ENCODE measurements at places on chromosomes 1 and 21.
A peak's percentile ranks its signal among the peaks of the same experiment; 100 is the strongest.

GRCh38 chr1:209747580-209748262 is 8.1 kb upstream of the TRAF3IP3 start:
- no peak for DNase-seq

GRCh38 chr21:40717028-40717427 is 129.9 kb downstream of the DSCAM start:
- no peak for DNase-seq

DNA sequence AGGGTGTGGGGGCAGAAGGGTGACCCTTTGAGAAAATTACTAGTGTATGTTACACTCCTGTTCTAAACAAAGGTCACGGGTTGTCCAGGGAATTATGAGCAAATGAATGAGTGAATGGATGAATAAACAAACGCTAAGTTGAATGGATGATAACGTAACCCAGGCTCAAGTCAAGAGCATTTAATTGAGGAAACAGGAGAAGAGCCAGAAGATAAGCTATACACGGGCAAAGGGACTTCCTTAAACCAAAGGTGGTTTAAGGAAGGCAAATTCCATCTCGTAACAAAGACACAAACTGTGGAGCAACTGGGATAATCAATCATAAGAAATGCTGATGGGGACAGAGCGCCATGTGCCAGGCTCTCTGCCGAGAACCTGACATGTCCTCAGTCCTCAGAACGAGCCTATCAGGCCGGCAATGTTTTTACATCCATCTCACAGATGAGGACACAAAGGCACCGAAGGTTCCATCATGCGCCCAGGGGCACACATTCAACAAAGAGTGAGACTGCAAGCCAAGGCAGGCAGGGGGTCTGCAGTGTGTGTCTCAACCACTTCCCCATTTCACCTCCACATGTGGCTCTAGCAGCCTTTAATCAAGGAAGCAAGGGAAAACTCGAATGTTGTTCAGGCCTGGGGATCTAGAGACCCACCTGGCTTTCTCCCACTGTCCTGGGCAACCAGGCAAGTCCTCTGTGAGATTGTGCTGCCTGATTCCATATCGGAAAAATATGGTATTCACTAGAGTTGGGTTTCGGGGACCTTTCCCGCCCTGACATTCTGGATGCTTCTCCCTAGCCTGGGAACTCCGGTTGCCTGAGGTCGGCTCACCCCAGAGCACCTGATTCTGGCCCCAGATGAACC is 126.8 kb upstream of the EDN2 start:
- no peak for DNase-seq

- DNase-seq: no peak
These were observed 70.3 kb downstream of the ABCA4 start for GRCh38 chr1:94050675-94051074.

DNA sequence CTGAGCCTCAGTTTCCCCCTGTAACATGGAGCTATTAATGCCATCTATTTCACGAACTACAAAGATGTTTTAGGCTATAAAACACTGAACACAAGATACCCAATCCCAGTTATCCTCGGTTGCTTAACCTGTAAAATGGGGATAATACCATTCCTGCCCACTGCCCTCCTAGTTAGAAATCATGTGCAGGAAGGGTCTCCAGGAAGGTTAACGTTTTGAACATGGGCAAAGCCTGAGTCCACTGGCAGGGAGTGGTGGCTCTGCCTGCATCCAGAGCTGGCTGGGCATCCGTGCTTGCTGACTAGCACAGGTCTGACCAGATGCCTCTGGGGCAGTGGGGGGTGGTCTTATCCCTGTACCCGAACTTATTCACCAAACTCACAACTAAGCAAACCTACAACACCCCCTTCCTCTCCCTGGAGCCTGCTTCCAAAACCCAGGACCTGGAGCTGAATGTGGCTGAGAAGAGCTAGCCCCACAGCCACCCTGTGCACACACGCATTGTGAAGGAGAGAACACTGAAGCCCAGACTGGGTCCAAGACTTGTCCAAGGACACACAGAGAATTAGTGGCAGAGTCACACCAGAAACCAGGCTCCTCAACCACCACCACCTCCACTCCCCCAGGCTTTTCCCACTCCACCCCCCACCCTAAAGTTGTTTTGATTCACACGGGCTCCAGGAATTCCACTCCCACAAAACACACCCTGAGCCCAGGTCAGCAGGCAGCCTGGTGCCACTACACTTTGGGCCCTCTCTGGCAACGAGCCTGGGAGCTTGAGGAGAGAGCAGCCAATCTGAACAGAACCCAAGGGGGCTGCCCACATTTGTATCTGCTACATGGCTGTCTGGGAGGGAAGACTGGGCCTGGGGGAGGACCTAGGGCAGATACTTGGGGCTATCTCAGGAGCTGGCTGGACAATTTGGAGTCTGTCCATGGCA is 1.6 kb downstream of the E2F2 start:
- no peak for DNase-seq

DNA sequence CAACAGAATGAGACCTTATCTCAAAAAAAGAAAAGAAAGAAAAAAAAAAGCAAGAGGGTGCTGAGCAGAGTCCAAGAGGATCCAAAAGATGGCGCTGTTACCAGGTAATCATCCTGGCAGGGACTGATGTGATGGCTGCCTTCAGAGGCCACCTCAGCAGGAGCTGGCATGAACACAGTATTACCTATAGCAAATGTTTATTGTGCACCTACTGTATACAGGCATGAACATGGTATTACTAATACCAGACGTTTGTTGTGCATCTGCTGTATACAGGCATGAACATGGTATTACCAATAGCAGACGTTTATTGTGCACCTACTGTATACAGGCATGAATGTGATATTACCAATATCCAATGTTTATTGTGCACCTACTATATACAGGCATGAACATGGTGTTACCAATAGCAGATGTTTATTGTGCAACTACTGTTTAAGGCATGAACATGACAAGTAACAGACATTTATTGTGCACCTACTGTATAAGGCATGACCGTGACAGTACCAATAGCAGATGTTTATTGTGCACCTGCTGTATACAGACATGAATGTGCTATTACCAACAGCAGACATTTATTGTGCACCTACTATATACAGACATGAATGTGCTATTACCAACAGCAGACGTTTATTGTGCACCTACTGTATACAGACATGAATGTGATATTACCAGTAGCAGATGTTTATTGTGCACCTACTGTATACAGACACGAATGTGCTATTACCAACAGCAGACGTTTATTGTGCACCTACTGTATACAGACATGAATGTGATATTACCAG is 115.1 kb upstream of the TMEM51 start:
- no peak for DNase-seq

GRCh38 chr1:157335056-157335455 is 196.9 kb upstream of the ETV3 start:
- DNase-seq: no peak

GRCh38 chr1:2279210-2279639 is 51.1 kb downstream of the SKI start:
- DNase-seq: peak; percentile 69

DNA sequence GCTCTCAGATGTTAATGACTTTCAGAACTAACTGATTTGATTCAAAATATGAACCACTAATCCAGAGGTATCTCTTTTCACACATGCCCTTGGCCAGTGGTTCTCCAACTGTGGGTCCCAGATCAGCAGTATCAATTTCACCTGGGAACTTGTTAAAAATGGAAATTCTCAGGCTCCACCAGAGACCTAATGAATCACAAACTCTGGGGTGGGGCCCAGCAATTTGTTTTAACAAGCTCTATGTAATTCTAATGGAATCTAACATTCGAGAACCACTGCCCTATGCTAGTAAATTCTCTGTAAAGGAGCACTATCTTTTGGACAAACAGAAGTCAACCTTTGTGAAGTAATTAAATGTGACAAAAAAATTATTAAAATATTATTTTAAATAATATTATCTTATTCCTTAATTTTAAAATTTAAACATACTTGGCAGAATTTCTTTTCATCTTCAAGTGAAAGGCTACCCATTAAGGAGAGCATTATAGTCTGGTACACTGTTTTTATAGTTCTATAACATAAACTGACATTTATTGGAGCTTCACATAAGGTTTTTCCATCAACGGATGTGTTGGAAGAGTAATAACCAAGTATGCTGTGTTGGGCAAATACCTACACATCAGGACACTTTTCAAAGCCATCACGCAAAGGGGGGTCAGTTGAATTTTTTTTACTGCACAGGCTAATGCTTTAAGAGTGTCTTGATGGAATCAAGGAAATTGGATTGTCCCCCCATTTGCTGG is 130.4 kb downstream of the LHX4 start:
- DNase-seq: no peak

GRCh38 chr1:46152016-46152415 is 19.6 kb upstream of the PIK3R3 start:
- peak; percentile 65 for DNase-seq

- no peak for DNase-seq
These were observed 477.1 kb upstream of the NR5A2 start for GRCh38 chr1:199550199-199551065.

DNA sequence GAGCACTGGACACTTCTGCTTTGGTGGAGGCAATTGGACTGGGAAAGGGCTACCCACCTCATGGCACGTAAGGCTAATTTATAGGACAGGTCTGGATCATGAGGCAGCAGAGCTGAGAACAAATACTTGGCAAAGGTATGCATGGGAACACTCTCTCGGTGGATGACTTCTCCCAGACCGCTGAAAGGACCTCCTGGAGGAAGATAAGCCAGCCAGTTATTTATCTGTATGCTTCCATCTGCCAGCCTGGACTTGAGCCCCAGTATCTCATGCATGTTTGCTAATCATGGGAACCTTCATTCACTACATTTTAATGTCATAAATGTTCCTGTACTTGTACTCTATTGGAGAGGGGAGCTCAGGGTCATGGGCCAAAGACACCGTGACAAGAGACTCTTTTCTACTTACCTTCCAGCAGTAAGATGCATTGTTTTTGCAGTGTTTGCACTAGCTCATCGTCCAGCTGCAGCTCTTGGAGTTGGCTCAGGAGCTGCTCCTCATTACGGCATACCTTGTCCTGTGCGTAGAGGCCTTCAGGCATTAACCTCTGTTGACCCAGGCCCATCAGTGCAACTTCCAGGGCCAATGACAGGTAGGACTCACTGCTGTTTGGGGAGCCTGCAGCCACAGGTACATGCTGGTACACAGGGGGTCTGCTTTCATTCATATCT is 23.7 kb downstream of the UROD start:
- no peak for DNase-seq

DNA sequence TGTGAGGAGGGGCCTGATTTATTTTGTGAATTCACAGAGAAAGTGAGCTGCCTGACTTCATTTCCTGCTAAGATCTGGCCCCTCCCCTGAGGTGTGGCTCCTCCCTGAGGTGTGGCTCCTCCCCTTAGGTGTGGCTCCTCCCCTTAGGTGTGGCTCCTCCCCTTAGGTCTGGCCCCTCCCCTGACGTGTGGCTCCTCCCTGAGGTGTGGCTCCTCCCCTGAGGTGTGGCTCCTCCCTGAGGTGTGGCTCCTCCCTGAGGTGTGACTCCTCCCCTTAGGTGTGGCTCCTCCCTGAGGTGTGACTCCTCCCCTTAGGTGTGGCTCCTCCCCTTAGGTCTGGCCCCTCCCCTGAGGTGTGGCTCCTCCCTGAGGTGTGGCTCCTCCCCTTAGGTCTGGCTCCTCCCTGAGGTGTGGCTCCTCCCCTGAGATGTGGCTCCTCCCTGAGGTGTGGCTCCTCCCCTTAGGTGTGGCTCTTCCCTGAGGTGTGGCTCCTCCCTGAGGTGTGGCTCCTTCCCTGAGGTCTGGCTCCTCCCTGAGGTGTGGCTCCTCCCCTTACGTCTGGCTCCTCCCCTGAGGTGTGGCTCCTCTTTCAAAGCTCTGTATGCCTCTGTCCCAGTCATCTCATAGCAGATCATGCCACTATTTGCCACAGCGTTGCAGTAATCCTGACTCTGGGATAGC is 26.9 kb upstream of the LRRC3 start:
- DNase-seq: no peak

GRCh38 chr1:67853704-67854103 is 20.4 kb upstream of the GNG12 start:
- DNase-seq: no peak

- no peak for DNase-seq
These were observed 636 bp upstream of the YRDC start for GRCh38 chr1:37808369-37809319.

DNA sequence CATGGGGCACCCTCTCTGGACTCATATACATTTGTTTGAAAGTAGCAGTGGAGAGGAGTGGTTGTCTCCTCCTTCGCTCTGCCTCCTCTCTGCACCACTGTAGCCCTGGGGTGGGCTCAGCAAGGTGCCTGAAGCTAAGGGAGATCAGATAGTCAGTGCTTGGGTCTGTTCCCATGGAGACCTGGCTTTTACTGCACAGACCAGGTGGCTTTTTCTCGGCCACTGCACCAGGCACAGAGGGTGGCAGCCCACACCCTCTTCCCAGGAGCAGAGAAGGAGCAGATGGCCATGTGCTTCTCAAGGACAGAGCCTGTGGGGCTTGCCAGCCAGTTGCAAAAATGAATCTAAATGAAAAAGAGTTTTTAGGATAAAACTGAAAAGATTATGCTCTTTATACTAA is 123.4 kb upstream of the KCNK1 start:
- DNase-seq: no peak
